ENCODE measurements at places on chromosomes 7 and 10.

- DNase-seq, result no peak
These were observed 165.3 kb downstream of the TRIL start for GRCh38 chr7:28792858-28793257.

- no peak for DNase-seq
These were observed 64.8 kb upstream of the DNAJB6 start for GRCh38 chr7:157271991-157272324.

DNA sequence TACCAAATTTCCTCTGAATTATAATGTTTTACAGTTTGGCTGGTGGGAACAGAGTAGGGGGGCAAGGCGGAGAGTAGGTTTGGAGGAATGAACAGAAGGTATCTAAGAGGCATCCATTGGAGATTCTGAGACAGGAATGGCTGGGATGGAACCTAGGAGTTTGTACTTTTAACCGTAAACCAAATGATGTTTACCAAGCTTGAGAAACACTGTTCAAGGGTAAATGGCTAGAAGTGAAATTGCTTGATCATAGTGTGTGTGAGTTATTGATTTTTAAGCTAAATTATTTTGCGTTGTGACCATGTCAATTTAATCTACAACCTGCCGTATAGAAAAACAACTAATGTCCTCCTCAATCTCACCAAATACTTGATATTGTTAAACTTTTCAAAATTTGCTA lies 306.4 kb upstream of the PHYHIPL start:
- DNase-seq, result no peak

- no peak for DNase-seq
These were observed 49.5 kb downstream of the DIP2C start for GRCh38 chr10:639751-640672.

DNA sequence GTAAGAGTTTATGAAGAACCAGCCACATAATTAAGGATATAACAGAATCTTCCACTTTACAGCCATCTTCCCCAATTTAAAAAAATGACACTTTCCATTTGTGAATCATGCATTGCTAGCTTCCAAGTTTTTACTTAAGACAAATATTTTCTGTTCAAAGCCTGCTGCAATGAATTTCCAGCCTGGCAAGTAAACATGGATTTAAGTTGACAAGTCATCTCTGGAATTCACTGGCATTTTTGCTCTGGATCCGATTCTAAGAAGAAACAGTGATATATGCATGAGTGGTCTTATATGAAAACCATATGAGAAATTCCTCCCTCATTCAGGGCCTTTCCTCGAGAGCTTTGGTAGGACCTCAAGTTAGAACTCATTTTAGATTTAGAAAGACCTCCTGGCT lies 116.1 kb upstream of the CDCA7L start:
- no peak for DNase-seq

GRCh38 chr7:149228831-149229471 lies 10.5 kb upstream of the ZNF212 start:
- DNase-seq, result no peak

GRCh38 chr7:103116511-103116910 lies 32.4 kb downstream of the NAPEPLD start:
- no peak for DNase-seq

GRCh38 chr7:87075671-87076404 lies 16.4 kb upstream of the ELAPOR2 start:
- no peak for DNase-seq

Data from NCI-H774 (cell line).